B cell (primary cell): ENCODE measurements at places on chromosomes 2 and 18. TPM values are rescaled to one million over a fixed set of nuclear protein-coding genes. Genes with fewer than 3 reads are reported as not detected.
A peak's percentile ranks its signal among the peaks of the same experiment; 100 is the strongest.

Gene TCF23
- polyA plus RNA-seq, result not detected in 2 replicates

Gene STARD6
- polyA plus RNA-seq, result not detected in 2 replicates

Gene FBXO11
- 42.6 and 58.5 TPM in 2 replicates for polyA plus RNA-seq

Gene TMEM17
- not detected in 2 replicates for polyA plus RNA-seq

Gene DNAJC5G
- polyA plus RNA-seq, result not detected in 2 replicates

Gene CAPN14
- polyA plus RNA-seq, result 2.2 and 2.5 TPM in 2 replicates

Gene FEV
- polyA plus RNA-seq, result not detected in 2 replicates

Gene RAPGEF4
- polyA plus RNA-seq, result 0.30 and 0.99 TPM in 2 replicates

Gene ANKRD44
- 84.9 and 92.6 TPM in 2 replicates for polyA plus RNA-seq

DNA sequence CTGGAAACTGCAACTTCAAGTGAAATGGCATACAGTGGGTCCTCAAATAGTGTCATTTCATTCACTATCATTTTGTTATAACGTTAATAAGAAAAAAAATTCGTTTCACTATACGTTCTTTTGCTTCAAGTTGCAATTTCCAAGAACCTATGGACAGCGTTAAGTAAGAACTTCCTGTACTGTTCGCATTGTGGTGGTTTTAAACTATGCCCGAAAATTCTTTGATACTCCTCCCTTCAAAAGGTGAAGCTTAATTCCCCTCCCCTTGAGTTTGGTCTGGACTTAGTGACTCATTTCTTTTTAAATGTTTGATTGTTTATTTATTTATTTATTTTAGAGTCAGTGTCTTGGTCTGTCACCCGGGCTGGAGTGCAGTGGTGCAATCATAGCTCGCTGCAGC is 20.7 kb downstream of the GNLY start:
- no peak for DNase-seq

DNA sequence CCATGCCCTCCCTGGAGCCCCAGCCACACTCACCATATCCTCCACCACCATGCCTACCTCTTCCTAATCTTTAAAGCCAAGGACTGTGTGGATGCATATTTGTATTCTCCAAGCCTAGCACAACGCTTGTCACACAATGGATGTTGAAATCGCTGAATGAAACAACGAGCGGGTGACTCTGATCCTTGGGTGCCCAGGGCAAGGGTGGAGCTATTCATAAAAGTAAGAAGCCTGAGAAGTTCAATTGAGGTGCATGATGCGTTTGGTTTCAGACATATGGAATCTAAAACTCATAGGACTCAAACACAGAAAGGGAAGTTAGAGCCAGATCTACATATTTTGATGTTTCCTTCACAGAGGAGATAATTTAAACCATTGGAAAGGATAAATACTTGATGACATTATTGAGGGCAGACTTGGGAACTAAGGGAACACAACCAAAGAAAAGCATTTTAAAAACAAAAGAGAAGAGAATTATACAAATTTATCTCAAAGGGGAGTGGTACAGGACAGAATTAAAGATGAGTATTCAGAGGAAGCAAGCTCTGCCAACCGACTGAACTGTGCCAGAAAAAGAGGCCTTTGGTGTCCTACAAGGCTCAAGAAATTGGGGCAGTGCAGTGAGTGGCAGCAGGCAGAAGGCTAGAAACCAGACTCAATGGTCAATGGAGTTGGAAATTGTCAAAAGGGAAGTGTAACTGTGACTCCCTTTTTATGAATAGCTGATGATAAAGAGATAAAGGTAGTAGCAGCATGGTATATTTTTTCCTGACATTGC is 200.6 kb upstream of the NCKAP5 start:
- no peak for DNase-seq

DNA sequence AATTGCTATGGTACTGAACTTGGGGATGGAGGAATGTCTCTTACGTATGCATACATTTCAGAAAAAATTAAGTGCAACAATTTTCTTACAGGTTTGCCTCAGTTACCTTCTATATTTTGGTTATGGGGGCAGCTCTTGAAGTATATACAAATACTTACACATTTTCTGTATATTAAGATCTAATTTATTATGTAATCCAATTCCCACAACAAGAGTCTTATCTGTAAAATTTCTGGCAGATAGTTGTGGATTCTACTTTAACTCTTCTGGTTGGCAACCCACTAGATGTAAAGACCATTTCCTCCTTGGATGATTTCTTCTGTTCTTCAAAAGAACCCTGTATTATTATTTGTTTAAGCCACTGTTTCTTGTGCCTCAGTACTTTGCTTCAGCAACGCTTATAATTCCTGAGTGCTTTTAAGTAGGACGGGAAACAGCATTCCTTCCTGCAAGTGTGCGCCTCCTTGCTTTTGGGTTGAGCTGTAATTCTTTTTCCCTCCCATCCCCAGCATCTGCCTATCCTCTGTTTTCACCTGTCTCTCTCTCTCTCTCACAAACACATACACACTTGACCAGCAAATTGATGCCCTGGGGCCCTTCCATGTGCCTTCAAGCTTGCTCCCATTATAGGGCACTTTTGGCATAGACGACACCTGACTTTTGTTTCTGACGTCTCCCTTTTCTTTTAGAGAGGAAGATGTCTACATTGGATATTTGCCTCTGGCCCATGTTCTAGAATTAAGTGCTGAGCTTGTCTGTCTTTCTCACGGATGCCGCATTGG is 61.4 kb downstream of the ACSL3 start:
- no peak for DNase-seq

DNA sequence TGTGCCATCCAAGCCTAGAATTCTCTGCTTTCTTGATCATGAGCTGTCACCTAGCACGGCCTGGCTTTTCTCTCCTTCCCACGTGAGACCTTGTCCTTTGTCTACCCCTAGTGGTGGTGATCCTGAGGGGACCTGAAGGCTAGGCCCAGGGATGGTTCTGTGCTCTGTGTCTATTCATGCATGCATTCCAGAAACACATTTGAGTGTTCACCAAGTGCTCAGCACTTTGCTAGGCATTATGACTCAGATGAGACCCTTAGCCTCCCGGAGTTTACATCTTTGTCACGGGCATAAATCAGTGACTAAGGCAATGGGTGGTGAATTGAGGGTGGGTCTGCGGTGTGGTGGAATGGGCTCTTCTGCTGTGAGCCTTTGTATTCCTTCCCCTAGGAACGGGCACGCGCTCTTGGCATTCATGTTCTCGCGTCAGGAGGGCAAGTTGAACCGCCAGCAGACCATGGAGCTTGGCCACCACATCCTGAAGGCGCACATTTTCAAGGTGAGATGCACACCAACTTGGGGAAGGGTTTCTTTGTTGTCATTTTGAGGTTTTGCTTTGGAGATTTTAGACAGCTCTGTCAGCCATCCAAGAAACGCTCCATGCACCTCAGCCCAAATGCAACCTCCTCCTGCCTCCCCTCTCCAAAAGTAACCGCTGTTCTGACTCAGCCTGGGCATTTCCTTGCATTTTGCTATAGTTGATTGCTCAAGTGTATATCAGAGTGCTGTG is 100.9 kb downstream of the WDSUB1 start:
- no peak for DNase-seq

DNA sequence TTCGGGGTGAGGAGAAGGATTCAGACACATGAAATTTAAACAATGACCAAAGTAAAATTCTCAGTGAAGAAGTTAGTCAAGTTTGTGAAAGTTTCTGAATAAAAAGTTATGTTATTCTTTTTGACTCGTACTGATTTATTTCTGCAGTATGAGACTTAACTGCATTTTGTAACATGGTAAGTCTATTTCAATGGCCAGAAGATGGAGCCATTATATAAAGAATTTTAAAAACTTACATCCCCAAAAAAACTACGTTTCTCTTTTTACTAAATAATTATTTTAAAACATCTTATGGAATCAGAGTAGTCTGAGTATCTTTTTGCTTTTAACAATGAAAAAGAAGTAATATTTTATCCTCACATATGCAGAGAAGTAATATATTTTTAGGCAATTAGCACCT is 51.4 kb upstream of the SCN1A start:
- DNase-seq, result no peak

DNA sequence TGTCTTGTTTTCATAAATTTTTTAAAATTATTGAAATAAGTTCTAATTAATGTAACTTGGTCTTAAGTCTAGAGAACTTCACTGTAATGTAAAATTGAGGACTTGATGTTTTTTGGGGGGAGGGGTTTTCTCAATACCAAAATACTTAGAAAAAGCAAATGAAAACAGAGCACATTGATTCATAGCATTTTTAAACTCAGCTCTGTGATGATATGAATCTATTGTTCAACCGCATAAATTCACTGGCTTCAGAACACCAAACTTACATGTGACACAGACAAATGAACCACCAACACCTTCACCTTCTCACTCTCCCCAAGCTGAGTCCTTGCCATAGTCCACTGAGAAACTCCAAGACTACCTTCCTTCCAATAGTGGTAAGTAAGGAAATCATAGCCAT is 108.2 kb downstream of the ZNF521 start:
- no peak for DNase-seq

DNA sequence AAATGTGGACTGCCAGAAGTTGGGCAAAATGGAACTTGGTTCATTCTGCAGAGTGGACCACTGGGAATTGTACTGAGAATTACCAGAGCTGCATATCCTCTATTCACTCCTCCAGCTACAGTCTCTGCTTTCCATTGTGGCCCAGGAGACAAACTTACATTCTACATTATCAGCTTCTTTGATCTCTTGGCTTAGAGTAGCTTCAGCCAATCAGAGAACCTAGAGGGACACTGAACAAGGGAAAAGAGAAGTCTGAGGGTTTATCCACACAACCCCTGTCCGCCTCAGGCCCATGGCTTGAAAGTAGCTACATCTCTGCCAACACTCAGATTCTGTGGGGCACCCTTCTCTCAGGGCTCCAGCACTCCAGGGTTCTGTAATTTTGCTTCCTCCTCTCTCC is 251.1 kb downstream of the TRIB2 start:
- no peak for DNase-seq

GRCh38 chr2:158006961-158007719 is 94.5 kb upstream of the UPP2 start:
- DNase-seq, result peak; percentile 42

GRCh38 chr2:68719912-68720311 is 14.7 kb upstream of the ARHGAP25 start:
- no peak for DNase-seq

GRCh38 chr18:26865557-26865956 is at the start of gene AQP4:
Gene AQP4 (minus strand): TSS chr18:26865707. CDS start chr18:26865689, 18 bp downstream.
- no peak for DNase-seq

- no peak for DNase-seq
Measured at GRCh38 chr2:28004086-28004485, 113.6 kb downstream of the BABAM2 start.

GRCh38 chr2:20411361-20411894 is 35.4 kb upstream of the RHOB start:
- peak; percentile 82 for DNase-seq

DNA sequence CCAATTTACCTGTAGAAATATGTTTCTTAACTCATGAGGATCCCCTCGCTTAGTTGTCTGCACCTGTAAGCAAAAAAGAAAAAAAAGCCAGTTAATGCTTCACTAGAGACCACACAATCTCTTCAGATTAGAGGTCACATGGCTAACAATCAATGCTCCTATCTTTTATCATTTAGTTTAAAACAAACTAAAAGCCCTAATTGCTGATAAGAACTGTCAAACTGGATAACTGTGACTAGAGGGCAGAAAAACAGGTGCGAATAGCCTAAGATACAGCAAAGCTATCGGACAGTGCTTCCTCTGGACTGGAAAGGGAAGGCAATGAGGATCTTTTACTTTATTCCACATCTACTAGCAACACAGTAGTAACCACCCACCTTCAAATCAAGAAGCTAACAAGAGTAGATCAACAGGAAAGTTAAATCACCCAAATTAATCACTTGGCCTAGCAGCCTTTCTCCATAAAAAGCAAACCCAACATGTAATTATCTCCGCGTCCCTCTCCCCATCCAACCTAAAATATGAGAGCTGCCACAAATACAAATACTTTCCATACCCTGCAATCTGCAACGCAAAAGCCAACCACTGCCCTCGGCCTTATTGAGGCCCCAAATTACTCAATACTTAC is 734 bp downstream of the SLC25A12 start:
- DNase-seq, result no peak

GRCh38 chr18:6598657-6599056 is 130.9 kb upstream of the ARHGAP28 start:
- no peak for DNase-seq

- DNase-seq, result no peak
Measured at GRCh38 chr18:22831441-22831904, 101.7 kb upstream of the RBBP8 start.

- peak; percentile 55 for DNase-seq
Measured at GRCh38 chr2:86037141-86037794, 68.4 kb downstream of the POLR1A start.

- DNase-seq, result no peak
Measured at GRCh38 chr2:46653539-46653938, 174.2 kb downstream of the TMEM247 start.

DNA sequence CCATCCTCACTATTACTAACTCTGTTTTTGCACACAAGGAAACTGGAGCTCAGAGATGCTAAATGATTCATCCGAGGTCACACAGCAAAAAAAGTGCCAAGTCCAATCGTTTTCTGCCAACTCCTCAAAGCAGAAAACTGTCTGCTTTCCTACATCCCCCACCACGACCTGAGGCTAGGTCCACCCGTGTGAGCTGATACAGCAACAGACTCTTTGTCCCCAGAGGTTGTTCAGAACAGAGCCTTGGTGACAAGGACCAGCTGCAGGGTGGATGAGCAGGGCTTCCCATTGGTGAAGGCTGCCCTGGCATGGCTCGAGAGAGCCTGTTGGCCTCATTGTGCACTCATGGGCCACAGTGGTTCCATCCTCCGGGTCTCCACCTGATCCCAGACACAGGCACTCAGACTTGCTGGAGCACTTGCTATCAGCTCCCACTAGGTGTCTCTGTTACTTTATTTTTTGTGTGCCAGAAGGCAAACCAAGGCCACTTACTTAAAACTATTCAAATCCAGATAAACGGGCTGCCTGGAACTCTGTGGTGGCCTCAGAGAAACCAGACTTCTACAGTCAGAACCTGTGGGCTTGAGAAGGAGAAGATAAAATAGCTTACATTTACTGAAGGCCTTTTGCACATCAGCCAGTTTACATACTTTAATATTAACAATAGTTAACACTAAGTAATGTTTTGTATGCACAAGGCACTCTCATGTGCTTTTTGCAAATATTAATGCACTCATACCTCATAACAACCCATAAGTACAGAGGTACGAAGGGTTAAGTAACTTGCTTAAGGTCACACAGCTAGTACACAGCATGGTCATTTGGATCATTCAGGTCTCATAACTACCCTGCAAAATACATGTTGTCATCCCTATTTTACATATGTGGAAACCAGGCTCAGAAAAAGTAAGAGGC is 62.9 kb upstream of the CTIF start:
- peak; percentile 48 for DNase-seq

GRCh38 chr2:156695595-156695994 is 259.4 kb downstream of the GPD2 start:
- DNase-seq, result no peak

GRCh38 chr2:204145791-204146190 is 209.2 kb downstream of the ICOS start:
- no peak for DNase-seq

GRCh38 chr2:105744909-105745853 is at the start of gene NCK2:
Gene NCK2 (plus strand): TSS chr2:105744912. CDS start chr2:105855064, 110,152 bp downstream.
- DNase-seq, result peak; percentile 59

DNA sequence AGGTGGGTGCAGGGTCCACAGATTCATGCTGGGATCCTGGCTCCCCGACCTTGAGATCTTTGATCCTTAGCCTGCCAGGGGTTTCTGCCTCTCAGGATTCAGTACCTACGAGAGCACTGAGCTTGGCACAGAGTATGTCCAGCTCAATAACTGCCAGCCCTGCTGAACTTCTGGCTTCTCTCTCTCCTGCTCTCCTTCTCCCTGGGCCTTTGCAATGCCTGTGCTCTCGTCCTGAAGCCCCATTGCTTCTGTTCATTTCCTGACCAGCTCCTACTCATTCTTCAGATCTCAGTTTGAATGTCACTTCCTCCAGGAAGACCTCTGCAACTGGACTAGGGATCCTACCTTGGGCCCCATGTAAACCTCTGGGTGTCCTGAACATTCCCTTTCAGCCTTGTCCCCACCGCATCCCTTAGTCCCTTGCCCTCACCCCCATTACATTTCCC is 113.8 kb upstream of the HAAO start:
- no peak for DNase-seq
